Pericardium fibroblast (primary cell): ENCODE measurements at places on chromosomes 4 and X. TPM values are rescaled to one million over a fixed set of nuclear protein-coding genes. Genes with fewer than 3 reads are reported as not detected.

Gene PDE6B
- 1.4 and 7.6 TPM in 2 replicates for total RNA-seq

Gene SUV39H1
- 1.6 and 2.8 TPM in 2 replicates for total RNA-seq

Gene MTTP
- total RNA-seq = under 0.01 TPM in 1 of 2 replicates, not detected in the other

Gene CXCL9
- not detected in 2 replicates for total RNA-seq

Gene MAGEB10
- not detected in 2 replicates for total RNA-seq

Gene MAGEA11
- total RNA-seq = not detected in 2 replicates

Gene HSD17B13
- 0.60 TPM in 1 of 2 replicates, not detected in the other for total RNA-seq
